Activated naive CD4-positive, alpha-beta T cell treated with anti-CD3 and anti-CD28 coated beads for 36 hours (primary cell): ENCODE measurements at places on chromosomes 4 and X.
A peak's percentile ranks its signal among the peaks of the same experiment; 100 is the strongest.

DNA sequence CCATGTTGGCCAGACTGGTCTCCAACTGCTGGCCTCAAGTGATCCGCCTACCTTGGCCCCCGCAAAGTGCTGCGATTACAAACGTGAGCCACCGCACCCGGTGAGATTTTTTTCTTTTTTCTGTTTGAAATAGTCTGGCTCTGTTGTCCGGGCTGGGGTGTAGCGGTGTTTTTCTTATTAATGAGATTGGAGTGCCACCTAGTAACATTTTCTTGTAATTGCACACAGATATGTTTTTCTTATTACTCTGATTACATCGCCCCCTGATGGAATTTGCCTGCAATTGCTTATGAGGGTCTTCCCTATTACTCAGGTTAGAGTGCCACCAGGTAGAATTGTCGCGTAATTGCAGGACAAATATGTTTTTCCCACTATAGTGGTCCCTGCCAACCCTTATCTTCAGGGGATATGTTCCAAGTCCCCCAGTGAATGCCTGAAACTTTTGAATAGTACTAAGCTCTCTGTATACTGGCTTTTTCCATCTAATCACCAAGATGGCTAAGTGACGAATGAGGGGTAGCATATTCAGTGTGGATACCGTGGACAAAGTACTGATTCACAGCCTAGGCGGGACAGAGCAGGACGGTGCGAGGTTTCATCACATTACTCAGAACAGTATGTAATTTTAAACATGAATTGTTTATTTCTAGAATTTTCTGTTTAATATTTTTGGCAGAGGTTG, 8.6 kb upstream of the PDHA1 start:
- H3K36me3 ChIP-seq: no peaks in the 10 kb centered on the region
- no peaks in the 10 kb centered on the region for H3K27me3 ChIP-seq
- H3K27ac ChIP-seq: no peak overlapping the region
- no peak overlapping the region for H3K4me3 ChIP-seq
- no peaks in the 10 kb centered on the region for H3K4me1 ChIP-seq
- DNase-seq: peak; percentile 44

DNA sequence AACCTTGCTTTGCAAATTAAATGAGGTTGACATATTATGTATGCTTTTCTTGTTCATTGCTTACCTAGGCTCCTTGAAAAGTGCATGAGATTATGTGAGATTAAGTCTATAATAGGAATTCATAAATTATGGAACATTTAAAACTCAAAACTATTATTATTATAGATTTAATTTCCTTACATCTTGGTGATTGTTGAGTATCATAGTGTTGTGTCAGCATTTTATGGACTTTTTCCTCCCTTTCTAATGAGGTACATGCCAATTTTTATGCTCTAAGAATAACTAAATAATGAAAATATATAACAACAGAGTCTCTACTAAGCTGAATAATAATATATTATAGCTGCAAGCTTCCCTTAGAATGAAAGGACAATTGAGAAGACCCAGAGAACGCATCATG, 848.8 kb upstream of the AADAT start:
- H3K27me3 ChIP-seq: no peaks in the 10 kb centered on the region
- H3K4me1 ChIP-seq: no peaks in the 10 kb centered on the region
- no peaks in the 10 kb centered on the region for H3K36me3 ChIP-seq
- no peak for DNase-seq
- H3K27ac ChIP-seq: no peak overlapping the region
- H3K4me3 ChIP-seq: no peak overlapping the region

- no peak overlapping the region for H3K4me3 ChIP-seq
- H3K36me3 ChIP-seq: no peaks in the 10 kb centered on the region
- no peak overlapping the region for H3K27ac ChIP-seq
- no peak for DNase-seq
- H3K4me1 ChIP-seq: no peaks in the 10 kb centered on the region
- no peaks in the 10 kb centered on the region for H3K27me3 ChIP-seq
Observed at GRCh38 chrX:29071525-29072320, 484.5 kb downstream of the IL1RAPL1 start.

- no peak for DNase-seq
- no peaks in the 10 kb centered on the region for H3K27me3 ChIP-seq
- H3K36me3 ChIP-seq: no peaks in the 10 kb centered on the region
- no peak overlapping the region for H3K4me3 ChIP-seq
- H3K27ac ChIP-seq: no peak overlapping the region
- no peaks in the 10 kb centered on the region for H3K4me1 ChIP-seq
Observed at GRCh38 chr4:159722052-159722451, 619.2 kb downstream of the RAPGEF2 start.
